Fibroblast of lung (primary cell): ENCODE measurements at places on chromosomes 7 and 10.
A peak's percentile ranks its signal among the peaks of the same experiment; 100 is the strongest.

DNA sequence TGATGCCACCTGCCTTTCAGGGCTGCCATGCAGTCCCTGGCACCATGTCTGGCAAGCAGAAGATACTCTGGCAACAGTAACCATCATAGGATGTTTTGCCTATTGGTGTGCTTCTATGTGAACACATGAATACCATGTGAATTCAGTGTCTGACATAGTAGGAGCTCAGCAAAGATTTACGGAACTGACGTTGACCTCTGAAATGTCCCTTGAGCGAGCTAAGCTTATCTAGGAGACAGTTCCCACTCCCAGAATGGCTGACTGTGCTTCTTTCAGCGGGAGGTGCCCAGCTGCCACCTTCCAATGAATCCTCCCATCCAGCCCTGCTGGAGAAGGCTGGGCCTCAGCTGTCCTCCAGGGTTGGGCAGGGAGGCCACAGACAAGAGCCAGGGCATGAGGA, 71.2 kb upstream of the LRRC18 start:
- no peak for DNase-seq

- DNase-seq, result no peak
Measured at GRCh38 chr7:21364801-21365271, 63.0 kb upstream of the SP4 start.

DNA sequence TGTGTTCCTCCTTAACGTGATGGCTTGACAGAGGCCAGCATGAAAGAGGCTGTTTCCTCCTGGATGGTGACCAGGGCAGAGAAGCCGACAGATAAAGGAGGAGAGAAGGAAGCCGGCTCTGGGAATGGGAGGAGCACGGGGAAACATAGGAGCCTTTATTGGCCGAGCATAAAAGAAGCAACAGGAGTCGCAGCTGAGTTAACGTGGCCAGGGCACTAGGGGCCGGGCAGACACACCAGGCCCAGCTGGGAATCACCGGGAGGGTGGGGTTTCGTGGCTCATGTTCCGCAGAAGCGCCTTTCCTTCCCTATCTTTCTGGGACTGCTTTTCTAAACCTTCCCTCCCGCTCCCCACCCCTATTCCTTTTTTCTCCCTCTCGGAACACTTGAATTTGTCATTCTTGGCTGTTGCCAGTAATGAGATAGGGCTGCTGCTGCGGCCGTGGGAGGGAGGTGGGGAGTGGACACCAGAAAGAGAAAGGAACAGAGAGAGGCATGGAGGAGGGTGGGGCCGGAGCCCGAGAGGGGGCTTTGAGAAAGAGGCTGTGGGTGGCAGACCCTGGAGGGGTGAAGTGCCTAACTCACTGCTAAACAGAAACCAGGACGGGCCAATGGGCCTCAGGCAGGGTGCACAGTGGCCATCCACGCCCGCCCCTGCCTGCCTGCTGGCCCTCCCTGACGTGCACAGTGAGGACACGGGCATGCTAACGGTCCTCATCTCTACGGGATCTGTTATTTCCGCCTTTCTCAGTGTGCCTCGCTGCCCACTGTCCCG, 65.2 kb downstream of the COL13A1 start:
- peak; percentile 76 for DNase-seq

- DNase-seq, result no peak
Measured at GRCh38 chr10:504121-504611, 185.3 kb downstream of the DIP2C start.

DNA sequence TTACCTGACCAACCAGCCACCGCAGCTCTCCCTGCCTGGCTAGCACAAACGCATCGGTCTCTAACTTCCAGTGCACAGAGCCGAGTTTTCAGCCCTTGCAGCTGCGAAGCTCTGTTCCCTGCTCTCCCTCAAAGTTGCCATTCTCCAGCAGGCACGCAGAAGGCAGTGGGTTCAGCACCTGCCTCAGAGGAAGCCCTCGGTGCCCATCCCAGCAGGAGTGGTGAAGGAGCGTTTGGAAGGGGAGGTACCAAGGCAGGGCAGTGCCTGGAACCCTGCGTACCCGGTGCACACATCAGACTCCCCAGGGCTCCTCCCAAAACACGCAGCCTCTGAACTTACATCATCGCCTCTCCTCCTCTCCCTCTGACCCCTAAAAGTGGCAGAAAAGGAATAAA, 1.7 kb upstream of the STK32C start:
- DNase-seq, result no peak

DNA sequence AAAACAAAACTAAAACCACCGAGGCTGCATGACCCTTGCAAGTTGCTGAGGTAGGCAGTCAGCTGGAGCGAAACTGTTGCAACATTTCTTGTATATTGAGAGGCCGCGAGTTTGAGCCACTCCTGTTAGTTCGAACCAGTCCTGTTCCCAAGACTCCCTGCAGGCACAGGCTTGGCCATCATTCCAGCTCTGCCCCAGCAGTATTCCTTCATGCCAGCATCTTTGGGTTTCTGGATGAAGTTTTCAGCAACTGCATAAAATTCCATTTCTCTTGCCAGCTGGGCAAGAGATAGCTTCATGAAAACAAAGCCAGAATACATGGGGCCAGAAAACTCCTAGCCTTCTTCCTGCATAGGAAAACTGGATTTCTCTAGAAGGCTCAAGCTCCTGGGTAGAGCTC, 207.6 kb downstream of the FRMD4A start:
- no peak for DNase-seq

DNA sequence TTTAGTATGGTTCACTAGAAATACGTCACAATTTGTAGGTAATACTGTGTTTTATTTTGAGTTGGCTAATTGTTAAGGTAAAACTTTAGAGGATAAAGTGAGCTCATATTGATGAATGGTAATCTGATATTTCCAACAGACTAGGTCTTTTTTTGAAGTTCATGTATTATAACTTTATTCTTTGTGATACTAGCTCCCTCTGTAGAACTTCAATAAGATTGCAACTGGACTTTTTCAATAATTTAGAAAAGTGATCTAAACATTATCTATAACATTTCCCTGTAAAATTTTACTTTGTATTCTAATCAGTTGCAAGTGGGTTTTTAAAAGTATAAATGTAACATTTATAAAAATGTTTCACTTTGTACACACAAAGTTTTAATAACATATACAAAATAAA, 83.5 kb downstream of the ADK start:
- peak; percentile 53 for DNase-seq

DNA sequence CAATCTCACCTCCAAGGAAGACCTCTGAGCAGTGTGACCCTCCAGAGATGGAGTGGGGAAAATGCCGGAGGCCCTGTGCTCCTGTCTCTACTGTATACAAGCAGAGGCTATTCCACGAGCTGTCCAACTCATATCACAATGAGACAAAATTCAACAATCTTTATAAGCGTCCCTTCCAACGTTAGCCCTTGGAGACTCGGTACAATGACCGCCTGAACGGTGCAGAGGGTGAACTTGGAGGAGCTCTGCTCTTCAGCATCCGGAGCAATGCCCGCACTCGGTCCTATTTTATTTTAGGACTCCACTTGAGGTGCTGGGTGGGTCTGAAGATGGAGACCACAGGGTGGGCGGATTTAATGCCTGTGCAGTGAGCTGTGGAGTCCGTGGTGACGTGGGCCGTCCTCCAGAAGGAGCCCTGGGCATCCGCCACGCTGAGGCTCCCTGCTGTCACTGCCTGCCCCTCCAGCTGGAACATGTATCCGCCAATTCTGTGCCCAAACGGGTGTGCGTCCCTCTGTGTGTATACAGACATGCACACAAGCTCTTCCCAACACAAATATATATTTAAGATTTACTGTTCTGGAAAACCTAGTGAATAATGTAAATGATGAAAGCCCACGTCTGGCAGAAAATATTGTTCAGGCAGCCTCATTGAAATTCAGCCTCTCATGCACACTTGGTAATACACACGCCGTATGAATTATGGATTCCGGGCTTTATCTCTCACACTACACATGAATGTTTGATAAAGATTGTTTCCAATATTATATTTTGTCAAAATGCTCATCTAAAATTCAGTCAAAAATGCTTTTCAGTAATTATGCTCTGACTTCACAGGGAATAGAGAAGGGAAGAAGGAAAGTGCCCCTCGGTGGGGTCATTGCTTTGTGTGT, 239.9 kb upstream of the ZMIZ1 start:
- DNase-seq, result no peak

GRCh38 chr7:105662998-105663397, 81.7 kb upstream of the EFCAB10 start:
- no peak for DNase-seq

DNA sequence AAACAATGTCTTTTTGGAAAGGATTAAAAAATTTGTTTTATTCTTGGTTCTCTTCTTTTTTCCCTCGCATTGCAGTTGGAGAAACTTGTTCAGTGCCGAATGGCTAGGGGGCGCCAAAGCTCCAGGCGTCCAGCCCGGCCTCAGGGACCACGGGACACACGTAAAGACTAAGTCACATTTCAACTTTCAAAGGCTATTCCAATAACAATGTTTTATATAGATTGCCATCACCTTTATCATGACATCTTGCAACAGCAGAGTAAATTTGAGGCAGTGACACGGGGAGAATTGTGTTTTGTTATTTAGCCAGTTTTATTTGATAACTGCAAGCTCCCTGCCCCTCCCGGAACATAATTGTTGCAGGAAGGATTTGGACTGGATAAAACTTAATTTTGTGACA, 2.2 kb upstream of the IGFBP3 start:
- peak; percentile 65 for DNase-seq

DNA sequence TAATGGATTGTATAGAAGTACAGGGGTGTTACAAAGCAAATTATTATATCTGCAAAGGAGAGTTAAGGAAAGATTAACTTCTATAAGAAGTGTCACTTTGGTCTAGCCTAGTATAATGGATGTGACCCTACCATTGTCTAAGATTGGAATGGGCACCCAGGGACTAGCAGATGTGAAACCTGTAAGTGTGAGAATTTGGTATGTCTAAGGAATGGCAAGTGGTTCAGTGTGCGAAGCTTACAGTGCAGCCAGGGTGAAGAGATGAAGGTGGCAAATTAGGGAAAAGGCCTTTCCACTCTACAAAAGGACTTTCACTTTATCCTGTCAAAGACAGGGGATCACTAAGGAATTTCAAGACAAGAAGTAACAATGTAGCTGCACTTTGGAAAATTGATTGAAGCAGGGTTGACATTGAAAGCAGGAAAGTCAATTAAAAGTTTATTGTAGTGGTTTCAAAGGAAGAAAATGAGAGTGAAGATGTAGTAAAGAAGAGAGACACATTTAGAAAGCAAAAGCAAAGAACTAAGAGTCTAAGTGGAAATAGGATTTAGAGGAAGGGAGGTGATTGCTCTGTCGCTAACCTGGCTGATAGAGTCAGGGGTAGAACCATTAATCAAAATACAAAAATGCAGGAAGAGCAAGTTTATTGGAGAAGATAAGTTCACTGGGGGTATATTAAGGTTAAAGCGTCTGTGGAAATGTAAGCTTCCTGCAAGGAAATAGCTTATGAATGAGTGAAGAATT, 47.4 kb downstream of the KCND2 start:
- DNase-seq, result no peak

DNA sequence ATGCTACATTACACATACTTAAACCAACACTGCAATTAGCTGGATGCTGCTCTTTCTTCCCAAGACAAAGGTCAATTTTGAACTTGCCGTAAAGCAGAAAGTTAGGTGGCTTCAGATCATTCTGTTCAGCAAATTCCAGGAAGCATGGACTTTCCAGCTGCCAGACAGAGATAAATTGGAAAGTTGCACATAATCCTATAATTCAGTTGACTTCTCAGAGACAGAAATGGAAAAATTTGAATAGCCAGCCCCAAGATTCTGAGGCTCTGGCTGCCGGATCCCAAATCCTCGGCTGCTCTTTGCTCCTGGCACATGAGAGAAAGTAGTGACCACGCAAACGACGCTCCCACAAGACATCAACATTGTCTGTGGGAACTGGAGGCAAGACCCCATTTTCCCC, 105.0 kb upstream of the VIPR2 start:
- no peak for DNase-seq

DNA sequence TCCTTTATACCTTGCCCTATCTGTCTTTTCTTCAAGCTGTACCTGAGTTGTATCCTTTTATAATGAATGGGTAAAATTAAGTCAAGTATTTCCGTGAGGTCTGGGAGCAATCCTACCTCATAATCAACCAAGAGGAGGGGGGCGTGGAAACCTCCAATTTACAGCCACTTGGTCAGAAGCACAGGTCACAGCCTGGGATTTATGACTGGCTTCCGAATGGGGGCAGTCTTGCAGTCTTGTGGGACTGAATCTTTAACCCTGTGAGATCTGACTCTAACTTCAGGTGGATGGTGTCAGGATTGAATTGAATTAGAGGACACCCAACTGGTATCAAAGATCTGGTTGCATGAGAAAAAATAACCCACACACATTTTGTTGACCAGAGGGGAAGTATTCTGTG, 23.5 kb upstream of the KCNMA1 start:
- DNase-seq, result no peak

GRCh38 chr10:71782917-71783490, 9.7 kb upstream of the VSIR start:
- DNase-seq, result no peak

GRCh38 chr10:25300073-25300472, 125.3 kb downstream of the GPR158 start:
- DNase-seq, result no peak
